Central memory CD8-positive, alpha-beta T cell (primary cell): ENCODE measurements at places on chromosomes 5 and 9.

DNA sequence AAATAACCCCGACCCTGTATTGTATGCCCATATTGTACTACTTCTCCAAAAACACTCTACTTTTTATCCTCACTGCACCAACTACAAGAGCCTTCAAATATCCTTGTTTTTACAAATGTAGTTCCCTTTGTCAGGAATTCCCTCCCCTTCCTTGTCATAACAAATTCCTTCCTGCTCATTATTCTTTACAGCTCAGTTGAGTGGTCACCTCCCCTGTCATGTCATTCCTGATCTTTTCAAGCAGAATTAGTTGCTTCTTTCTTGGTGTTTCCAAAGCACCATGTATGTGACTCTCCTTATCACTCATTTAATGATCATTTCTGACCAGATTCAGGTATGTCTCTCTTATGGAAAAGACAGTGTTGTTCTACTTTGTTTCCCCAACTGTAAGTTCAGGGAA lies 194.2 kb upstream of the SMC2 start:
- H3K4me1 ChIP-seq, result no peaks in the 10 kb centered on the region
- H3K4me3 ChIP-seq, result no peak overlapping the region
- DNase-seq, result no peak
- no peaks in the 10 kb centered on the region for H3K27me3 ChIP-seq
- no peak overlapping the region for H3K27ac ChIP-seq

GRCh38 chr5:117803533-117803932 lies 1184.8 kb downstream of the DTWD2 start:
- no peak for DNase-seq
- H3K27ac ChIP-seq, result no peak overlapping the region
- H3K4me3 ChIP-seq, result no peak overlapping the region
- no peaks in the 10 kb centered on the region for H3K27me3 ChIP-seq
- no peaks in the 10 kb centered on the region for H3K4me1 ChIP-seq
- peaks cover 2% of the 10 kb centered on the region for H3K36me3 ChIP-seq

DNA sequence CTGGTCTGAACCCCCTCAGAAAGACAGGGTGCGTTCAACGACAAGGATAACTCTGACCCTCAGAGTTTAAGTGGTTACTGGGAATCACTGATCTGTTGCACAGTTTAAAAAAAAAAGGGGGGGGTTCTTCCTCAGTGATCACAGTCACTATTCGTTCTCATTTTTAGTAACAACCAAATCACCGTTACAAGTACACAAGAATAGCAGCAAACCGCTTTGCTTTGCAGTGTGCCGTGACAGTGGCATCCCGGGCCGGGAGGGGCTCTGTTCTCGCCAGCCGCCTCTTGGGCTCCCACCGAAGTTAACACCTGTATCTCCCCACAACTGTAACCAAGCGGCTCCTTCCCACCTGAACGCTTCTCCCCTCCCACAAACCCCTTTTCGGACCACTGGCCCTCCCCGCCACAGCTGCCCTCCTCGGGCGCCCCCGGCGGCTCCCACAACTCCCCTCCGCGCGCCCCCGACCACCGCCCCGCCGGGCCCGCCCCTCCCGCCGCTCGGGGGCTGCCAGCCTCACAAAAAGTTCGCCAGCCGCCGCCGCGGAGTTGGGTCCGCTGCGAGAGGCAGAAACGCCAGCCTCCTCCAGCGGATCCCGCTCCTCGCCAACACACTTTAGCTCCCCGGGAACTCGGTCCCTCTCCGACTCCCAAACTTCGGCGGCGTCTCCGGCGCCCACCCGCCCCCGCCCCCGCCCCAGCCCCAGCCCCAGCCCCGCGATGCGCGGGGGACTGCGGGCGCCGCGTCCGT lies 1.2 kb downstream of the SSBP2 start:
- H3K36me3 ChIP-seq, result peaks cover 12% of the 10 kb centered on the region
- peak overlapping the region; percentile 86 for H3K4me3 ChIP-seq
- DNase-seq, result peak; percentile 37
- H3K27ac ChIP-seq, result peak overlapping the region; percentile 76
- H3K27me3 ChIP-seq, result no peaks in the 10 kb centered on the region

- no peak overlapping the region for H3K27ac ChIP-seq
- no peaks in the 10 kb centered on the region for H3K36me3 ChIP-seq
- no peaks in the 10 kb centered on the region for H3K27me3 ChIP-seq
- no peak for DNase-seq
These were observed 154.4 kb upstream of the ZNF462 start for GRCh38 chr9:106708475-106709146.

GRCh38 chr9:94922098-94922607 lies 195.7 kb downstream of the AOPEP start:
- H3K27ac ChIP-seq, result no peak overlapping the region
- H3K4me3 ChIP-seq, result no peak overlapping the region
- peaks cover 7% of the 10 kb centered on the region for H3K4me1 ChIP-seq
- H3K27me3 ChIP-seq, result no peaks in the 10 kb centered on the region
- no peaks in the 10 kb centered on the region for H3K36me3 ChIP-seq

GRCh38 chr9:38284039-38284575 lies 108.4 kb upstream of the ALDH1B1 start:
- no peak for DNase-seq
- H3K36me3 ChIP-seq, result peaks cover 2% of the 10 kb centered on the region
- no peak overlapping the region for H3K27ac ChIP-seq
- no peak overlapping the region for H3K4me3 ChIP-seq
- peaks cover 8% of the 10 kb centered on the region for H3K4me1 ChIP-seq

DNA sequence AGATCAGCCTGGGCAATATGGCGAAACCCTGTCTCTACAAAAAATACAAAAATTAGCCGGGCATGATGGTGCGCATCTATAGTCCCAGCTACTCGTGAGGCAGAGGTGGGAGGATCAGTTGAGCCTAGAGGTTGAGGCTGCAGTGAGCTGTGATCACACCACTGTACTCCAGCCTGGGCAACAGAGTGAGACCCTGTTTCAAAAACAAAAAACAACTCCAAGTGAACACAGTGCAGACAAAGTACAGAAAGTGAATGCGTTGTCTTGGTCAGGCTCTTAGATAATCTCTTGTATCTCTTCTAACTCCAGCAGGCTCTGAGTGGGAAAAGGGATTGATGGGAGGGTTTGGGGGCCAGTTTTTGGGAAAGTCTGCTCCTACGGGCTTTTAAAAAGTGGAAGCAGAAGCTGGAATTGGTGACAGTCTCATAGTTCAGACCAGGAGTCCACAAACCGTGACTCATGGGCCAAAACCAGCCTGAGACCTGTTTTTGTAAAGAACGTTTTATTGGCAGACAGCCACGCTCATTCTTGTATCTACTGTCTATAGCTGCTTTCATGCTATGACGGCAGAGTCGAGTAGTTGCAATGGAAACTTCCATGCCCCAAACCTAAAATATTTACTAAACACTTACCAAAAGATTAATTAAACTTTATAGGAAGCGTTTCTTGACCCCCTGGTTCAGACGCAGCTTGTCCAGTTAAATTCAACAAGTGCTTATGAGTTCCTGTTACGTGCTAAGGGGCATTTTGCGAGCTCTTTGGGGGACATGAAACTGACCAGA lies 32.9 kb downstream of the NDST1 start:
- peaks cover 3% of the 10 kb centered on the region for H3K36me3 ChIP-seq
- H3K4me1 ChIP-seq, result no peaks in the 10 kb centered on the region
- DNase-seq, result no peak

DNA sequence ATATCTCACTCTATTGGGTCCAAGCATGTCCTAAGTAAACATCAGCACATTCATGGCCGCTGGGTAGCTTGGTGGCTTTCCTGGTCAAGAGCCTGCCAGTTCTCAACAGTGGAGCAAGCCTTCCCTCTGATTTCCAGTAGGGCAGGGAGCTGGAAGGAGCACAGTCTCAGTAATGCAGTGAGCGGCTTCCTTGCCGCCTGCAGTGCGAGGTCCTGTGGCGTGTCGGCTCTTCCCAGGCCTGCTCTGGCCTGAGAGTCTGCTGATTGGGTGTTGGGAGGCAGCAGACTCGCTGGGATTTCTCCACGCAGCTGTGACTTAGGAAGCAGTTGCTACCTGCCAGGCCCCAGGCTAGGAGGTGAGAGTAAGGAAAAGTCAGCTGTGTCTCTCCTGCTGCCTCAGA lies 51.3 kb downstream of the SPTAN1 start:
- H3K4me3 ChIP-seq, result no peak overlapping the region
- H3K4me1 ChIP-seq, result no peaks in the 10 kb centered on the region
- peaks cover 79% of the 10 kb centered on the region for H3K36me3 ChIP-seq
- no peaks in the 10 kb centered on the region for H3K27me3 ChIP-seq
- DNase-seq, result no peak

DNA sequence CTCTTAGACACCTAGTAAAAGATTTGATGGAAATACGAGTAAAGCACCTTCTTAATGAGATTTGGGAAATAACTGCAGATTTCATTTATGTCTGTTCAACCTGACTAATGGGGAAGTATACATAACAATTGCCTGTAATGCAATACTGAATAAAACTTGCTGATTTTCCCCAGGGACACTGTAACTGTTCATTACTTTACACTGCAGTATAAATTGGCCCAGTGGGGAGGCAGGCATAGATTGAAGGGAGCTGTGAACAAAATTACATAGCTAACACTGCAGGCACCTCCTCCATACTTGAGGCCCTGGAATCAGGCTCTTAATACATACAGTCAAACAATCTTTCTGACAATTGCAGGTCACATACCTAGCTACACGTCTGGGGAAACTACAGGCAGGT lies 216.2 kb downstream of the PTPRD start:
- no peaks in the 10 kb centered on the region for H3K36me3 ChIP-seq
- no peak overlapping the region for H3K27ac ChIP-seq
- H3K27me3 ChIP-seq, result no peaks in the 10 kb centered on the region
- H3K4me3 ChIP-seq, result no peak overlapping the region

DNA sequence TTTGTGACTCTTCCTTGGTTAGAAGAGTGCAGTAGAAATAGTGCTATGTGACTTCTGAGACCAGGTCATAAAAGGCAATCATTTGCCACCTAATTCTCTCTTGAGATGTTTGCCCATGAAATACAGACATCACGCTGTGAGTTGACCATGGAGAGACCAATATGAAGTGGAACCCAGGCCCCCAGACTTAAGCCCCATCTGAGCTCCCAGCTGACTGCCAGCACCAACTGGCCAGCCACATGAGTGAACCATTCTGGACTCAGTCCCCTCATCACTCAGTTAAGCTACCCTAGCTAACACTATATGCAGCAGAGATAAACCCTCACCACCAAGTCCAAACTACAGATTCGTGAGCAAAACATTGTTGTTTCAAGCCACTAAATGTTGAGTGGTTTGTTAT lies 60.7 kb upstream of the NIPBL start:
- no peaks in the 10 kb centered on the region for H3K4me1 ChIP-seq
- no peak overlapping the region for H3K4me3 ChIP-seq
- peaks cover 29% of the 10 kb centered on the region for H3K27me3 ChIP-seq
- no peak overlapping the region for H3K27ac ChIP-seq

- H3K27me3 ChIP-seq, result no peaks in the 10 kb centered on the region
- DNase-seq, result peak; percentile 52
- H3K4me3 ChIP-seq, result no peak overlapping the region
- no peaks in the 10 kb centered on the region for H3K36me3 ChIP-seq
- peaks cover 28% of the 10 kb centered on the region for H3K4me1 ChIP-seq
These were observed 42.8 kb downstream of the CAMSAP1 start for GRCh38 chr9:135864447-135865049.

- no peak for DNase-seq
- no peaks in the 10 kb centered on the region for H3K27me3 ChIP-seq
- no peak overlapping the region for H3K27ac ChIP-seq
These were observed 3.2 kb downstream of the NEK6 start for GRCh38 chr9:124260769-124261603.

GRCh38 chr5:74946471-74946870 lies 80.3 kb upstream of the FAM169A start:
- H3K4me3 ChIP-seq, result no peak overlapping the region
- no peaks in the 10 kb centered on the region for H3K36me3 ChIP-seq
- H3K27me3 ChIP-seq, result no peaks in the 10 kb centered on the region
- no peak for DNase-seq
- H3K27ac ChIP-seq, result no peak overlapping the region

DNA sequence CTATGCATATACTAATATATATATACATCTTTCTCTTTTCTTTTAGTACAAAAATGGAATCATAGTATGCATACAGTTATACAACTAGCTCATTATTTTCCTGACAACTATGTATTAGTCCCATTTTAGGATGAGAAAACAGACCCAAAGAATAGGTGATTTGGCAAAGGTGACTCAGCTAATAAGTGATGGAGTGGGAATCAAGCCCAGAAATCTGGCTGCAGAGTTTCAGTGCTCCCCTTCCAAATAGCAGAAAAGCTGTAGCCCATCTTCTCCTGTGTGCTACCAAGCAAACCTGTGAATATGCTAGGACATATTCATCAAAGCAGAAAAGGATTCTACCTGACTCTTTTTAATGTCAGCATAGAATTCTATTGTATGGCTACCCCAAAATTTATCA lies 114.7 kb downstream of the ARL15 start:
- H3K27ac ChIP-seq, result no peak overlapping the region
- H3K4me1 ChIP-seq, result peaks cover 33% of the 10 kb centered on the region
- H3K27me3 ChIP-seq, result no peaks in the 10 kb centered on the region
- peaks cover 2% of the 10 kb centered on the region for H3K36me3 ChIP-seq
- no peak for DNase-seq
- H3K4me3 ChIP-seq, result no peak overlapping the region

DNA sequence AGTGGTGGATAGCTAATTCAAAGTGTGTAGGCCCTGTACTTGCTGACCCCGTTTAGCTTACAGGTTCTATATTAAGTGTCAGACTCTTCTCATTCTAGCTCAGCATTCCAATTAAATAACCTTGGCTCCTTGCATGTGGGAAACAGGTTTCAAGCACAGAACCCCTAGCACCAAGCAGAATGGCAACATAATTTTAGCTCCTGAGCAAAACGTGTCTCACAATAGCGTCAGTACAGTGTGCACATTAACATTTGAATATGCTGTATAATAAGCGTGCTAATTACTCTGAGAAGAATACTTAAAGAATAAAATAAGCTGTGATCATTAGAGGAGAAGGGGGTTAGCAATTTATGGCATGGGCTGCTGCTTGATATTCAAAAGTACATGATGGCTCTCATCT lies 21.0 kb upstream of the ANP32B start:
- no peak overlapping the region for H3K4me3 ChIP-seq
- H3K36me3 ChIP-seq, result no peaks in the 10 kb centered on the region
- no peak for DNase-seq
- no peak overlapping the region for H3K27ac ChIP-seq
- no peaks in the 10 kb centered on the region for H3K4me1 ChIP-seq

- H3K27me3 ChIP-seq, result no peaks in the 10 kb centered on the region
- no peak overlapping the region for H3K27ac ChIP-seq
- H3K4me1 ChIP-seq, result peaks cover 6% of the 10 kb centered on the region
- peaks cover 42% of the 10 kb centered on the region for H3K36me3 ChIP-seq
- H3K4me3 ChIP-seq, result no peak overlapping the region
- no peak for DNase-seq
These were observed 34.2 kb downstream of the CDK7 start for GRCh38 chr5:69268899-69269298.

GRCh38 chr5:180162304-180162661 lies 46.7 kb downstream of the RASGEF1C start:
- no peaks in the 10 kb centered on the region for H3K4me1 ChIP-seq
- H3K4me3 ChIP-seq, result no peak overlapping the region
- DNase-seq, result no peak
- no peak overlapping the region for H3K27ac ChIP-seq
